ENCODE measurements at places on chromosomes 6 and 20. TPM values are rescaled to one million over a fixed set of nuclear protein-coding genes. Genes with fewer than 3 reads are reported as not detected.

The TRMT11 gene
- 21.2 TPM for total RNA-seq

The RBL1 gene
- total RNA-seq: 5.5 TPM

The LAMP5 gene
- 0.69 TPM for total RNA-seq

The SPTLC3 gene
- total RNA-seq: 3.9 TPM

The FAM83D gene
- 7.8 TPM for total RNA-seq

The BMP2 gene
- total RNA-seq: 10.3 TPM

The SNX5 gene
- total RNA-seq: 59.6 TPM

The SIRPG gene
- total RNA-seq: not detected
